ENCODE measurements at places on chromosomes 2 and 18.

DNA sequence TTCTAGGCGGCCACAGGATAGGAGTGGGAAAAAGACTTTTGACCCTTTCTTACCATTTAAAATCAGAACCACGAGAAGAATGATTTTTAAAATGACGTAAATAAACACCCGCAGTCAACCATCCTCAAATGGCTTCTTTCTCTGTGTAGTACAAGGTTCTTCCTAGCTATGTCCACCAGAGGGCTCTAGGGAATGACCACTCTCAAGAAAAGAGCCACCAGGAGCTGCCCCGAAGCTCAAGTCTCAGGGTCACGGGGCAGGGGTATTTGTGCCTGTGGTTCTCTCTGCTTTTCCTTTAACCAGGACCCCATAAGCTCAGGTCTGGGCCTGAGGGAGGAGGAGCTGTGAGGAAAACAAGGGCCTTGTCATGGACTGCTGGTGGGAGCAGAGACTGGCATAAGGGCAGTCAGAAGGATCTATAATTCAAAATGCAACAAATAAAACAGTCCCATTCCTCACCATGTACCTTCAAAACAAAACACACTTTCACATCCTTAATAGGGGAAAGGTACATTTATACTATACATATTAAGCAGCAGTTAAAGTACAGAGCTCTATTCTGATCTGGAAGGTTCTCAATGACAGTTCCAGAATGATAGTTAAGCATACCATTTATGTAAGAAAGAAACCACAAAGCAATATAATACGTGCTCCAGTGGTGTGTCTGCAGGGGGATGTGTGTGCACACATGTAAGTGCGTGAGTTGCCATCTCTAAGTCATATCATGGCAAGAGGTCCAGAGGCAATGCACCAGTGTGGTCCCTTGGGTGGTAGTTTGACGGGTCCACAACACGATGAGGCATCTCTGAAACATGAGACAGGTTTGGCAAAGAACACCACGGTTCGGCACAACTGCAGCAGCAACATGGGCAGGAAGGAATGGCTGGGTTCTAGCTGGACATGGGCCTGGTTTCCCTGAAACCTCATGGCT, 18.6 kb downstream of the LYPD1 start:
- DNase-seq: no peak

GRCh38 chr2:162646794-162647193, 191.8 kb downstream of the KCNH7 start:
- DNase-seq: no peak

DNA sequence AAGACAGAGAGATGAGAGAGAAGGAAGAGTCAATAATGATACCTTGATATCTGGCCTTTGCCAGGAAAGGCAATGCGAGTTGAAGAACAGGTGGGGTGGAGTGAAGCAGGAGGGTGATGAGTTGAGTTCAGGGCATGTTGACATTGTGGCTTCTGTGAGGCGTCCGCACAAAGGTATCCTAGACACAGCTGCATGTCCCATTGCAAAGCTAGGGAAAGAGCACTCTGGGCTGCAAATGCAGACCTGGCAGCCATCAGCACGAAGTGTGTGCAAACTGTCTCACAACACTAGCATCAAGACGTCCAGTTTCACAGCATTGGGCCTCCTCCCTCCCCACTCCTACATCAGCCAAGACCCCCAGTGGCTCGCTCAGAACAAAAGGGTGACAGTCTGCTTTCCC, 36.1 kb downstream of the TEX51 start:
- DNase-seq: no peak

DNA sequence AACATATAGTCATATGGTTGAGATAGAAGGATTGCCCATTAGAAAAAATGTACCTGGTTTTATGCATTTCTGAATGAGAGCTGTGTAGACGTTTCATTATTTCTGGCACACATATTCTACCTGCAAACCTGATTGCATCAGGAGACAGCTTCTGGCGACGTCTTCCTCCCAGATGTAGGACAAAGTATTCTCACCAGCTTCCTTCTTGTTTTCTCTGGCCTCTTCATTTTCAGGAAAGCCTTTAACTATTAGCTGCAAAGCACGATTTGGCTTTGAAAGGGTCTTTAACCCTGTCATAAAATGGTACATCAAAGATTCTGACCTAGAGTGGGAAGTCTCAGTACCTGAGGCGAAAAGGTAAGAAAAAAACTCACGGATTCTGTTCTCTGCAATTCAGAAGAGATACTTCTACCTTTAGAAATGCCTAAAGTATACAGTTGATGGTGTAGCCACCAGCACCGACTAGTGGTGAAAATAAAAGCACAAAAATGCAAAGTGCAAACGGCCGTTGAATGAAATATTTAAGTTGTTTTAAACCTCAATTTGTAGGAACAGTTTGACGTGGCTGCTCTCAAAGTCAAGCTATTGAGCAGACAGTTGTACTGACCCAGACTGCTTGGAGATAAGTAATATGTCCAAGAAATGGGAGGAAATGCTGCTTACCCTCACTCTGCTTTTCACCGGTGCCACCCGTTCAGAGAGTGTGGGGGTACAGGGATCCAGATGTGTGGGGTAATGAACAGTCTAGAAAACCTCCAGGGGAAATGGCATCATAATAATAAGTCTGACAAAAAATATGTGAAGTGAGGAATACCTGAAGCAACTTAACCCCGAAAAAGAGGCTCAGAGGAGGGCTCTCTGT, 20.2 kb downstream of the IL18RAP start:
- DNase-seq: no peak

DNA sequence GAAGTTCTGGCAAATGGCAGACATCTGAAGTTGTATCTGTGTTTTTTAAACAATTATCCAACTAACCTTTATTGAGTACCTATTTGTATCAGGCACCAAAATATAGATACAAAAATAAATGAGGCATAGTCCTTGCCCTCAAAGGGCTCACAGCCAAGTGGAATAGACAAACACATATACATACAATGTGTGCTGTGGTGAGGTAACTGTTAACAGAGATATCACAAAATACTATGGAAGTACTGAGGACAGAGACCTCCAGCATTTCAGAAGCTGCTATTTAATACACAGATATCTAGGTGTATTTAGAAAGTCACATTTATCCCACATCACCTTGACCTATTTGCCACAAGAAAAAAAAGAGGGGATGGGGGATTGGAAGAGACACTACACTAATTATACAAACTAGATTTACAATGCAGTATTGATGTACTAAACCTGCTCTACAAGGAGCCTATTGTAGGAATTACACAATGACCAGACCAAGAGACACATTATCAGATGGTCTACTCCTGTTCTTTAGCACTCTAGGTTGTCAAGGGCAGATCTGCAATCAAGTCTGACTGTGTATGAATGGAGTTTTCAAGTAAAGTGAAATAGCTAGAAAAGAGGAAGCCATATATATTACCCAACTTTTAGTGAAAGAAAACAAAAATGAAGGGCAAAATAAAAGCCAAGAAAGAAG, 62.2 kb downstream of the SPIRE1 start:
- no peak for DNase-seq

DNA sequence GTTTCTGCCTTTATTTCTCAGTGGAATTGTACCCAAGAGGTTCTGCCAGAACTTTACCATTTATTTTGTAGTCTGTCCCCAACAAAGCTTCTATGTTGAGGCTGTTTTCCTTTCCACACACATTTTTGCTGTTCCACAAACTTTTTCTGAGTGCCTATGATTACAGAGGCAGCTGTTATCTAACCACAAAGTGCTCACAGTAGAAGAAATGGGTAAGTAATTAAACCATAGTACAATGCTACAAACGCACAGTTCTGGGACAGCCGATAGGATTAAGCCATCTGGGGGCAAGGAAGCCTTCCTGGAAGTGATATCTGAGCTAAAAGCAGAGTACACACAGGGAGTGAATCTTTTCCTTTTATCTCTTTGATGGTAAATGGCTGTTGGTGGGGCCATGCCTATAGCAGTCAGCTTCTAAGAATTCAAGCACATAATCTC, 3.9 kb upstream of the MGAT4A start:
- no peak for DNase-seq

GRCh38 chr2:213087040-213087439, 64.4 kb downstream of the IKZF2 start:
- DNase-seq: no peak

DNA sequence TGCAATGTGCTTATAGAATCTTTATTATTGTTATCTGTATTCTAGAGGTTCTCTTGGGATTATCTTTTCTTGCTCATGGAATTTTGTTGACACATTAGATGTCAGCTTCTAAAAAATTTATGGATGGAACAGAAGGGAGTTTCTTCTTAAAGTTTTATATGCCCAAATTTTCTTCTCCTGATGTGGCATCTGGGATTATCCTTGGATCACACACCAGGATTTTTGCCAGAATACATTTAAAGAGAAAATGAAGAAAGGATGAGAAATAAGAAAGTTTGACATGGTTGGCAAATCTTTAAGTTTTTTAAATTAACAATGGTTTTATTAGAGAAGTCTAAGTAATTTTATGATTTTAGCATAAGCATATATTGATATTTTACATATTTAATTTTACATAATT, 706.7 kb upstream of the TMEFF2 start:
- no peak for DNase-seq

DNA sequence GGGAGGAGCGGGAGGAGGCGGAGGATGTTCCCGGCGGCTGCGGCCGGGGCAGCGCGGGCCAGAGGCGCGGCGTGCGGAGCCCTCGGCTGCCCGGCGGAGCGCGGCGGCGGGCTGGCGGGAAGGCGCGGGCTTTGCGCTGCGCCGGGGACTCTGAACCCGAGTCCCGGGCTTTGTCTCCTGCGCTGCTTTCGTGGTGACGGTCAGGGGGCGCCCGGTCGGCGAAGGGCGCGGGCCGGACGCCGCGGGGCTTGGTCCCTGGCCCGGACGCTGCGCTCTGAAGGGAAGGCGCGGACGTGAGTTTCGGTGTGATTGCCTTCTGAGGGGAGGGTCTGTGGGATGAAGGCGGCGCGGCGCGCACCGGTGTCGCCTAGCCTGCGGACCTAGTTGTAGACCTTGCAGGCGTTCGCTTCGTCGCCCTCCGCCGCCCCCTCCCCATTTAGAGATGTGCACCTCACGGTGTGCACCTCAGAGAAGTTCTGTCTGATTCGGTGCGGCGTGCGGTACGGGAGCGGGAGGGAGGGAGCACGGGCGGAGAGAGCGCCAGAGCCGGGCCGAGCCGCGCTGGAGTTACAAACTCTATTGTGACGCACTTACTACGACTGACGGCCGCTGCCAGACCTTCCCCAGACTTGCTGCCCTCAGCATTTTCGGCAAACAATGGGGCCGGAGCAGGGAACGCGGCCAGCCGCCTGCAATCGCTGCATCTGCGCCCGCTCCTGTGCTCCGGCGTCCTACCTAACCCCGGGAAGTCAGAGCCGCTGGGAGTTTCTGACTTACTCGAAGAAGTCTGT, 2.1 kb downstream of the BCL2L11 start:
- DNase-seq: peak; percentile 32

- no peak for DNase-seq
Measured at GRCh38 chr2:1572638-1573037, 159.4 kb downstream of the TPO start.

- no peak for DNase-seq
Measured at GRCh38 chr2:112451317-112451716, 17.9 kb upstream of the RGPD8 start.

Measured in T1000 (cell line).